ENCODE measurements at places on chromosomes 13 and 19. TPM values are rescaled to one million over a fixed set of nuclear protein-coding genes. Genes with fewer than 3 reads are reported as not detected.

CDC42EP5 gene
- not detected for total RNA-seq

BAX gene
- 346 TPM for total RNA-seq

ZNF540 gene
- total RNA-seq: not detected

RXFP2 gene
- not detected for total RNA-seq

FFAR1 gene
- 0.07 TPM for total RNA-seq

TNFRSF19 gene
- total RNA-seq: 2.8 TPM

MCEMP1 gene
- not detected for total RNA-seq

VWA8 gene
- 8.2 TPM for total RNA-seq

ZNF135 gene
- not detected for total RNA-seq

WDR88 gene
- total RNA-seq: not detected
